ENCODE measurements at places on chromosomes 1 and 21. TPM values are rescaled to one million over a fixed set of nuclear protein-coding genes. Genes with fewer than 3 reads are reported as not detected.

Gene BEST4
- polyA plus RNA-seq = 0.94 TPM

Gene LRRC3
- polyA plus RNA-seq = 0.14 TPM

Gene ENO1
- 728 TPM for polyA plus RNA-seq

Gene OR2T29
- not detected for polyA plus RNA-seq

Gene SGIP1
- polyA plus RNA-seq = 0.71 TPM

Gene CNIH3
- polyA plus RNA-seq = 3.2 TPM

Gene FCAMR
- not detected for polyA plus RNA-seq

Gene BMP8A
- 0.21 TPM for polyA plus RNA-seq

Gene APOBEC4
- not detected for polyA plus RNA-seq

Gene CSF3R
- polyA plus RNA-seq = 1.9 TPM

All from IgD-negative memory B cell (primary cell).